ENCODE measurements at places on chromosomes 6 and 20.

GRCh38 chr6:161168281-161168891 is 105.5 kb downstream of the AGPAT4 start:
- DNase-seq, result no peak

DNA sequence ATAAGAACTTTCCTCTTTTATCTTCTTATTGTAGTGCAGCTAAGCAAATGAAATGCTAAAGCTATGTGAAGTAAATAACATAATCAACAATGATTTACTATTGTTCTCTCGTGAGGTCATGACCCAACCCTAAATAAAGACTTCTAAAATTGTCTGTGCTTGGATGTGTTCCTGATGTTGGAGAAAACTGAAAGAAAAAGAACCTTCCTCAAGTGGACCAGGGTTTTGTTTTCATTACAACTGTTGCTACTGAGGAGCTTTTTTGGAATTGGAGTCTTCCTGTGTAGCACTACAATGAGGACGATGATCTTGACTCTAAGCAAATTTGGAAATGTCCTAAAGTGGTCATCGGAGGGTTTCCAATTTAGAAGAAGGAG is 59.7 kb upstream of the SUPT3H start:
- DNase-seq, result no peak

- DNase-seq, result no peak
These were observed 3.0 kb downstream of the CFB start for GRCh38 chr6:31948753-31949413.

GRCh38 chr6:37511201-37511600 is 11.5 kb upstream of the CCDC167 start:
- DNase-seq, result no peak

DNA sequence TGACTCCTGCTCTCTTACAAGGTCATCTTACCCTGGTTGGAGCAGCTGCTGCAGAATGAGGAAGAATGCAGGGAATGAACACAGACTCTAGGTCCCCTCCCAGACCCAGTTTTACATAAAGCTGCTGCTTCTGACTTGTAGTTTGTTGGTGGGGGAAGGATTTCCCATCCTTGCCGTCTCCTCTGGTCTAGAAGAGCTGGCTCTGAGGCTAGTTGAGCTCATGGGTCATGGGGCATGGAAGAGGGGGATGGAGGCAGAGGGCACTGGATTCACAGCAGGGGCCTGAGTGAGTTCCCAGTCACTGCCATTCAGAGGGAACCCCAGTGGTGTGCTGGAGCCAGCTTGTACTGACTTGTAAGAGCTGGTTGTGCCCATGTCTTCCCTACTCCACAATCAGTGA is 9.2 kb upstream of the GUCA1A start:
- DNase-seq, result no peak

GRCh38 chr6:84280030-84280429 is 52.6 kb upstream of the CEP162 start:
- DNase-seq, result no peak

DNA sequence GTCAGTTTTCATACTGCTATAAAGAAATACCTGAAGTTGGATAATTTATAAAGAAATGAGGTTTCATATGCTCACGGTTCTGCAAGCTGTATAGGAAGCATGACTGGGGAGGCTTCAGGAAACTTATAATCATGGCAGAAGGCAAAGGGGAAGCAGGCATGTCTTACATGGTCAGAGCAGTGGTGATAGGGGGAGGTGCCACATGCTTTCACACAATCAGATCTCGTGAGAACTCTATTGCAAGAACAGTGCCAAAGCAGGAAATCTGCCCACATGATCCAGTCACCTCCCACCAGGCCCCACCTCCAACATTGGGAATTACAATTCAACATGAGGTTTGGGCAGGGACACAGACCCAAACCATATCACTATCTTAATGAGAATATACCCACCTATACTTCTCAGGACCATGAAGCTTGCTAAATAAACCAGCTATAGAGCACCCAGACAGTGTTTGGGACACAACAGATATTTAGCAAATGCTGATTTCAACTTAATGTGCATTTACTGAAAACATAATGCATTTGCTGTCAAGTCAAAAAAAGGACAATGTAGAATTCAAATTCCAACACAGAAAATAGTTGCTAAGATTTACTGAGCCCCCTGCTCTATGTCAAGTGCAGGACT is 63.8 kb downstream of the TNFRSF21 start:
- no peak for DNase-seq

GRCh38 chr20:49415005-49415667 is 67.3 kb downstream of the KCNB1 start:
- DNase-seq, result no peak

DNA sequence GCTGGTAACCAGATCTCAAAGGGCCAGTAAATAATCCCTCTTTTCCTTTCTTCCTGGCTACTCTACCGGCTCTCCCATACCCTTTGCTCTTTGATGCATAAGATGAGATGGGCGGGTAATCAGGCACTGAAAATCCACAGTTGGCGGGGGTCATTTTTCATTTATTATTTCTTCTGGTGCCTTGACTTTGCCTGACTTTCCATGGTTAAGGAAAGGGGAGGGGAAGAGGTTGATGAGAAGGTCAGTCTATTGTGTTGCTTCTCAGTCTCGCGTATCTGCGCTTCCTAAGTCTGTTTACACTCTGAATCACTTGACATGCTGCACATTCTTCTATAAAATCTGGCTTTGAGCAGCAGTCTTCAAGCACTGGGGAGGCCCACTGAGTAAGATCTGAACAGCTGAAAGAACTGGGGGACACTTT is 121.1 kb upstream of the HDGFL1 start:
- DNase-seq, result no peak

DNA sequence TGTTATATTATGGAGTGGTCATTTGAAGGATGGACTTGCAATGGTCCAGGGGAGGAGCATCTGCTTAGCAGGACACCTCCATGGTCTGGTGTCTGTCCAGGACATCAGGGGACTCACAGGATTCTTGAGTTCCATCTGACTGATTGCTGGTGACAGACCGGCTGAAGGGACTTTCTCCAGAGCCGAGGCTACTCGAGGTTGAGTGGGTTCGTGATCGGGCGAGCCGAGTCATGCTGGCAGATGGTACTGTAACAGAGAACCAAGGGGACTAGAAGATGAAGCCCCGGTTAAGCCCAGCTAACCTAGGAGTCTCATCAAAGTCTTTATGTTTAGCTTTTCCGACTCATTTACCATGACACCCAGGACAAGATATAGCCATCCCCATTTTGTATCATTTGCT is 7.5 kb upstream of the SLA2 start:
- no peak for DNase-seq

DNA sequence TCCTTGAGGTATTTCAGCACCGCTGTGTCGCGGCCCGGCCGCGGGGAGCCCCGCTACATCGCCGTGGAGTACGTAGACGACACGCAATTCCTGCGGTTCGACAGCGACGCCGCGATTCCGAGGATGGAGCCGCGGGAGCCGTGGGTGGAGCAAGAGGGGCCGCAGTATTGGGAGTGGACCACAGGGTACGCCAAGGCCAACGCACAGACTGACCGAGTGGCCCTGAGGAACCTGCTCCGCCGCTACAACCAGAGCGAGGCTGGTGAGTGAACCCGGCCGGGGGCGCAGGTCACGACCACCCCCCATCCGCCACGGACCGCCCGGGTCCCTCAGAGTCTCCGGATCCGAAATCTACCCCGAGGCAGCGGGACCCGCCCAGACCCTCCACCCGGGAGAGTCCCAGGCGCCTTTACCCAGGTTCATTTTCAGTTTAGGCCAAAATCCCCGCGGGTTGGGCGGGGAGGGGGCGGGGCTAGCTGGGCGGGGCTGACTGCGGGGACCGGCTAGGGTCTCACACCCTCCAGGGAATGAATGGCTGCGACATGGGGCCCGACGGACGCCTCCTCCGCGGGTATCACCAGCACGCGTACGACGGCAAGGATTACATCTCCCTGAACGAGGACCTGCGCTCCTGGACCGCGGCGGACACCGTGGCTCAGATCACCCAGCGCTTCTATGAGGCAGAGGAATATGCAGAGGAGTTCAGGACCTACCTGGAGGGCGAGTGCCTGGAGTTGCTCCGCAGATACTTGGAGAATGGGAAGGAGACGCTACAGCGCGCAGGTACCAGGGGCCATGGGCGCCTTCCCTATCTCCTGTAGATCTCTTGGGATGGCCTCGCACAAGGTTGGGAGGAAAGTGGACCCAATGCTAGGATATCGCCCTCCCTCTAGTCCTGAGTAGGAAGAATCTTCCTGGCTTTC is 693 bp downstream of the HLA-F start:
- no peak for DNase-seq

GRCh38 chr6:38549795-38550194 is 89.9 kb downstream of the BTBD9 start:
- DNase-seq, result no peak

- no peak for DNase-seq
These were observed 41.6 kb downstream of the NFATC2 start for GRCh38 chr20:51500936-51501335.

DNA sequence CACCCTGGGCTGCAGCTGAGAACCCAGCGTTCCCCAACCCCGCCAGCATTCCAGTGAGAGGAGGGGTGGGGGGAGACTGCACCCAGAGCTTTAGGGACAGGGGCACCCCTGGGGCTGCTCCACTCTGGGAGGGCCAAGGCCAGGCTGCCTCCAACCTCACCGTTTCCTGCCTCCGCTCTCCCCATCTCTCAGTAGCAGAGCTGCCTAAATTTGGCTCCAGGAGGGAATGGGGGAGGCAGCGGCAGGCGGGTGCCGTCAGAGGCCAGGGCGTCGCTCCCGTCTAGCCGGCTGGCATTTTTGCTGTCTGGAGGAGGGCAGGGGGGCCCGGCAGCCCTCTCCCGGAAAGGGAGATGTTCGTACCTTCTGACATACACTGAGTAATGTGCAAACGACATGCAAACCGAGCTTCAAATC is 46.6 kb downstream of the NOL4L start:
- no peak for DNase-seq

DNA sequence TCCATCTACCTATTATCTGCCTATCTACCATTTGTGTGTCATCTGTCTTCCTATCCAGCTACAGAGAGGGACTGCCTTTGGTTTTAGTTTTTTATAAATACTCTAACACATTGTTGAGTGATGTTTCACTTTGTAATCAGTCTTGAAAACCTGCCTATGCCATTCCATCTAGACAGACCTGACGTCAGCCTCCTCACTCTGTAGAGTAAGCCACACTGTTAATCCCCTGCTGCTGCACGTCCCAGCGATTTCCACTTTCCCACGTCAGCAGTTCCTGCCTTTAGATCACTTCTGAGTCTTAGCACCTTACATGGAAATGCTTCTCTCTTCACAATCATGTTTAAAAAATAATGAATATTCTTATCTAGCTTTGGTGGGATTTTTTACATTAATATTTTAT is 54.8 kb downstream of the PLG start:
- no peak for DNase-seq

GRCh38 chr6:52666523-52666922 is 4.4 kb upstream of the TMEM14A start:
- DNase-seq, result no peak

DNA sequence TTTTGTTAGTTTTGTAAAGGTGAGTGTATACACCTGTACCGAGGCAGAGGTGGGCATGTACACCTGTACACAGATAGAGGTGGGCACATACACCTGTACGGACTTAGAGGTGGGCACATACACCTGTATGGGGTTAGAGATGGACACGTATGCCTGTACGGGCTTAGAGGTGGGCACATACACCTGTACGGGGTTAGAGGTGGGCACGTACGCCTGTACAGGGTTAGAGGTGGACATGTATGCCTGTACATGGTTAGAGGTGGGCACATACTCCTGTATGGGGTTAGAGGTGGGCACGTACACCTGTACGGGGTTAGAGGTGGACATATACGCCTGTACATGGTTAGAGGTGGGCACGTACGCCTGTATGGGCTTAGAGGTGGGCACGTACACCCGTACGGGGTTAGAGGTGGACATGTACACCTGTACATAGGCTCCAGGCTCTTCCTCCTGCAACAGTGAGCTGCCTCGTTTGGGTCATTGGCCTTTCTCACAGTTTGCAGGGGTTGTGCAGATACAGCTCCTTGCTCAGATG is 63.7 kb downstream of the PHACTR3 start:
- DNase-seq, result no peak

- DNase-seq, result no peak
These were observed 138.8 kb downstream of the KHDRBS2 start for GRCh38 chr6:62146954-62147853.

- no peak for DNase-seq
These were observed 53.3 kb upstream of the LGSN start for GRCh38 chr6:63372951-63373533.

- no peak for DNase-seq
These were observed 103.1 kb downstream of the TNFRSF21 start for GRCh38 chr6:47206626-47207025.

GRCh38 chr6:10421158-10421920 is 6.5 kb upstream of the TFAP2A start:
- no peak for DNase-seq

- DNase-seq, result no peak
These were observed 14.1 kb downstream of the SAMD5 start for GRCh38 chr6:147522597-147522996.

- peak; percentile 87 for DNase-seq
These were observed 171.1 kb downstream of the MCHR2 start for GRCh38 chr6:99822741-99823512.

DNA sequence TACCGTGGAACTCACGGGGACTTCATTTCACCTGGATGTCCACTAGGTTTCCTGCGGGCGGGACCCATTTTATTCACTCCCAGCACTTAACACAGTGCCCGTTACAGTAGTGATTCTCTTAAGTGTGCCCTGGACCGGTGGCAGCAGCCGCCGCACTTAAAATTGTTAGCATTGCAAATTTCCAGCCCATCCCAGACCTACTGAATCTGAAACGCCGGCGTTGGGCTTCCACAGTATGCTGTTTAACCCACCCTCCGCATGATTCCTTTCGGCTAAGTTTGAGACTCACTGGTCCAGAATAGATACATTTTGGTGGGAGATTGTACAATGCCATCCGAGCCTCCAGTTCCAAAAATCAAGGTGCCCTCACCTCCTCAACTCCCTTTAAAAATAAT is 967 bp downstream of the SMPDL3A start:
- DNase-seq, result no peak

DNA sequence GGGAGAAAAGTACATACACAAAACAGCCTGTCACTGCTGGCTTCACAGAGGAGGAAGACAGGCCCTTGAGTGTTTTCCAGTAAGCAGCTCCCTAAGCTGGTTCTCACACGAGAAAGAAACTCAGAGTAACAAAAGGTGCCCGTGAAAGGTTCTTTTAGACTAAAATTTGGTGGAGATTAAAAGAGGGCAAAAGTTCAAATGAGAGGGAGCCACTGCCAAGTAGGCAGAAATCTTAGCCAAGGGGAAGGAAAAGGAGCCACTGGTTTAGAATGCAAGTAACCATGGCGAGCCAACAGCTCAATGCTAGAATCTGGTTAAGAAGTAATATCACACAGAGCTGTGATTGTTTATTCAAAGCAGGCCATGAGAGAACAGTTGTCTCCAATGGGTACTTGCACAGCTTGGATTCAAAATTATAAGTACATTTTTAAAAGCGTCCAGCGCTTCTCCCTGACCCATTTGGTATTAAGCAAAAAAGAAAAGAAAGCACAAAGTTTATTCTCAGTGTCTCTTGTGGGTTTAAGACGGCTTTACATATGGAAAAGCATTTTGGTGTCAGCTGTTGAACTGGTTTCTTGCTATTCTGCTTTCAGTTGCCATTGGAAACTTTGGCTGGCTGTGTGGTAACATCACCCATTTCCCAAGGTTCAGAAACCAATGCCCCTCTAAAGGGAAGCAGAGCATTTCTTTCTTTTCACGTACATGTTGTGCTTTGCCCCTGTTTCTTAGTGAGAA is 648.5 kb downstream of the RNF144B start:
- DNase-seq, result no peak

All from NCI-H1694 (cell line).